ENCODE measurements at places on chromosomes 5 and 9.

GRCh38 chr9:113568571-113569321 is 105.2 kb downstream of the RGS3 start:
- no peak for DNase-seq

DNA sequence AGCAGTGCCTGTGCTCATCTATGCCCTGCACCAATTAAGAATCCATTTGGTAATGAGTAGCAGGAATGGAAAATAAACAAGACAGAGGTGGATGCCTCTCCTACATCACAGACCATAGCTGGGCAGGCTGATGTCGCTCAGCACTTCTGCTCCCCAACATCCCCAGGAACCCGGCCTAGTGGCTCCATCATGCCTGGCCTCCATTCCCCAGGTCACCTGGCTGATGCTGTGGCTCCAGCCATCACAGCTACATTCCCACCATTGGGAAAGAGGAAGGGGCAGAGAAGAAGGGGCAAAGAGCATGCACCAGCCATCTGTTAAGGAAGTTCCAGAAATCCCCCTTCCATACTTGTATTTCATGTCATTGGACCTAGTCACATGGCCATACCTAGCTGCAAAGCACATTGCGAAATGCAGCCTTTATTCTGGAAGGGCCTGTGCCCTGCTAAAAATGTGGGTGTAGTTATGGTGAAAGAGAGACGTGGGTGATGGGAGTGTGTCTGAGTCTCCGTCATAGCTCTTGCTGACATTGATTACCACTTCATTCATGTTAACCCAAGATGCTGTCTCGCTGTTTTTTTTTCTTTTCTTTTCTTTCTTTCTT is 86.1 kb upstream of the ADAMTS2 start:
- no peak for DNase-seq

DNA sequence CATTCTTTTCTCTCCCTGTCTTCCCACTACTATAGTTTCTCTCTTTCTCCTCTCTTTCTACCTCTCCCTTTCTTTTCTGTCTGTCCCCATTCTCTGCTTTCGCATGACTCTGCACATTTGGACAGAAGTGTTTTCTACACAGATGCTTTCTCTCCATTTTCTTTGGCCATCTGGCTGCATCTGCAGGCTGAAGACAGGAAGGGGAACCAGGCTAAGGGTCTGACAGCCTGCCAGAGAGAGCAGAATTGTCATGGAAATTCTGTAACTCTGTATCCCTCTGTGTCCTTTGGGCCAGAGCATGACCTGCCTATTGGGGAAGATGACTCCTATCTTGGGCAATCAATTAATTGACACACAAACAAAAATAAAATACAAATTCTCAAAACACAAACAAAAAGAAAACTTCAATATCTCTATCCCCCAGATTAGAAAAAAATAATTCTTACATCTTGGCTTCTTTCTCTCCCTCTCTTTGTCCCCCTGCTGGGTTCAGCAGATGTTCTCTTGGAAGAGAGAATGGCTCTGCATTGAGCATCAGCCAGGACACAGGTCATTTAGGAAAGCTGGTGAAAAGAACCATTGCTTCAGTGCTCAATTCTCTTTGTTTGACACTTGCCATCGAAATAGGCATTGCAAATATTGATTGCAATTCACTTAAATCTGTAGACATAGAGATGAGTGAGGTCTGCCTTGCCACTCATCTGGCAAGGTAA is 415.9 kb upstream of the KLF4 start:
- DNase-seq, result no peak

GRCh38 chr5:161261668-161262323 is 284.7 kb downstream of the GABRB2 start:
- DNase-seq, result no peak

GRCh38 chr9:79880626-79881025 is 308.9 kb downstream of the TLE4 start:
- no peak for DNase-seq

DNA sequence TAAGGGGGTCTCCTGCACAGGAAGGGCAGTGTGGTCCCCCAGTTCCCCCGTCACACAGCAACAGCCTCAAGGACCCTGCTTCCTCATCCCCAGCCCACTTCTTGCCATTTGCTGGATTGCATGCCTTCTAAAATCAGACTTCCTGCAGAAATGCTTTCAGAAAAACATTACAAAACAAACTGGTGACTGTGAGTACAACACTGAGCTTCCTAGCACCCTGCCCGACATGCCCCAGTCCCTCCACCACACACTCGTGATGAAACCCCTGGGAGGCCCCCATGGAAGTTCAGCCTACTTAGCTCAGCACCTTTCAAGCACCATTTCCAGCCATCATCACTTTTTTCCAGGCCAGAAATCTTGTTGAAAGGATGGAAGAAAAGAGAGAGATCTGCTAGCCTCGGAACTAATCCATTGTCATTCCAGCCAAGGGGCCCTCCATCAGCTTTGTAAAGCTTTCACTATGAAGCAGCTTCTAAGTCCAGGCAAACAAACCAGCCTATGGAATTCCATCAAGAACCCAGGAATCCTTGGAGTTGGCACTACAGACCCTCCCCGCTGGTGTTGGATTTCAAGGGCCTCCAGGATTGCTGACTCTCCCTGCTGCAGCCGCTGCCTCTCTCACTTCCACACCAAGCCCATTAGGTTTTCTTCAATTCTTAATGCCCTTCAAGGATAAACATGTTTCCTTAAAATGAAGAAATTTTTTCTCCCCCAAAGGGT is 114.6 kb downstream of the C5orf15 start:
- DNase-seq, result no peak

- no peak for DNase-seq
Measured at GRCh38 chr5:9951865-9952516, 297.7 kb downstream of the ATPSCKMT start.

DNA sequence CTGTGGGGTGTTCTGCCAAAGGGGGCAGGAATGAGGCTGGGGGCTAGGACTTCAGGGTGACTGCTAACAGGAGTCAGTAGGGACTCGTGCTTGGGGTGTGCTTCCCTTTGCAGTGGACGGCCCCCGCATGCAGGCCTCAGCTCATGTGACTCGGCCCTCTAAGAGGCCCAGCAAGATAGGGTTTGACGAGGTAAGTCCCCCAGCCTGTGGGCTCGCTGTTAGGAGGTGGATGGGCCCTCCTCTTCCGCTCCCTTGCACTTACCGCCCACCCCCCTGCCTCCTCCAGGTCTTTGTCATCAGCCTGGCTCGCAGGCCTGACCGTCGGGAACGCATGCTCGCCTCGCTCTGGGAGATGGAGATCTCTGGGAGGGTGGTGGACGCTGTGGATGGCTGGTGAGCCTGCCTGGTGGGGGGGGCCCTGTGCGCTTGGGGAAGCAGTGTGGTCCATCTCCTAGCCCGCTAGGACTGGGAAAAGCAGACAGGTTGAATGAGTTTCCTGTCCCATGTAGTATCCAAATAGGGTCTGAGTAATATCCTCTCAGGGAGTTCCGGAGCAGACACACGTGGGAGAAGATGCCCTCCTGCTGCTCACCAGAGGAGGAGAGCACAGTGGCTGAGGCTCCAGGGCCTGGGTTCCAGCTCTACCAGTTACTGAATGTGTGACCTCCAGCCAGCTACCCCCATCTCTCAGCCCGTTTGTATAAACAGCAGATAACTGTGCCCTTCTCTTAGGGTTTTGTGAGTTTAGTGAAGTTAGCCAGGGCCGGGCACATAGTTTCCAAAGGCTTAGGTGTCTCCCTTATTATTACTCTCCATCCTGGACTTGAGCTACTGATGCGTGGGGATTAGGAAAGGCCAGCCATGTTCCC is 8.2 kb downstream of the CERCAM start:
- no peak for DNase-seq

DNA sequence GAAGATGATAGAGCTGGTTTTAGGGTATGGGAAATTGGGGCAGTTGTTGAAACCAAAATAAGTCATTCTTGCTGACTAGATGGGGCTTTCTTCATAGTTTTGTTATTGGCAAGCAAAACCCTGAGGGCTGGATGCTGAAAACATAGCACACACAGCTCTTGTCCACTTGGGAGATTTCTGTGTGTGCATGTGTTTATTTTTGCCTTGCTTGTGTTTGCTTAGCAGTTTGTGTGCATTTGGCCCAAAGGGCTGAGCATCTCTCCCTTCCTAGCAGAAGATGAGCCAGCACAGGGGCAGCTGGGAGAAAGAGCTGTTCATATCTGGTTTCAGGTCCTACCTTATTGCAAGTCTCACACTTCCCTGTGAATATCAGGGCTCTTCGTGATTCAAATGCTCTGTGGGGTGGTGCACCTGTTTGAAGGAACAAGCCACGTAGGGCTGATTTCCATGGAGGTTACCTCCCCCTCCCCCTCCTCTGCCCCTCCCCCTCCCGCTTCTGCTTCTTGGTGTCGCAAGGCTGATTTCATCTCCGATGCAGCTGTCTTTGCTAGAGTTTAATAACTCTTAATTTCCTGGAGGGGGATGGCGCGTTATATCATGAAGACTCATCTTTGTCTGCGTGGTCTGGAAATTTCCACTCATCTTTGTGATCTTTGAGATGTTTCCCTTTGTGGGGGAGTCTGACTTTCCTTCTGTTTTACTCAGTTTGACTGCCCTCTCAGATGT is 296.5 kb downstream of the ARHGAP26 start:
- no peak for DNase-seq

DNA sequence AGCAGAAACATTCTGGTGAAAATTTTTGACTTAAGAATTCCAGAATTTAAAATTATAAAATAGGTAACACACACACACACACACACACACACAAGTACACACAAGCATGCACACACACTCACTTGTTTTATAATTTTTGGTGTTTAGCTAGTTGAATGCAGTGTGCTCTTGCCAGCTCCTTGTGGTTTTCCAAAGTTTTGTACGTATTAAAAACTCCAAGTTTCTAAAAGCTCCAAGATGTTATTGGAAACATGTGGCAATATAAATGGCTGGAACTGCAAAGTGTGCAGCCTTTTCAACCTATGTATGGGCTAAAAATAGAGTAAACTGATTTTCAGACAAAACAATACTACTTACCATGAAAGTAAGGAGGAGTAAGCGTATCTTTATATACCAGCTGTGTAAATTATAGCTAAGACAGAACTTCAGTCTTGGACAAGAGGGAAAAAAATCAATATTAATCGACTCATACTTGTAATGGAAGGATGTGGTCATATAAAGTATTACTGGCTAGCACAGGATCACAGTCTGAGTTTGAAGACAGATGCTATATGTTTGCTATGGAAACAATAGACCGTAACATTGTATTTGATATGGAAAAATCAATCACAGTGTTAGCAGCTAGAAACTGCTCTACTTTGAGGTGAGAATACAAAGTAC is 727.1 kb upstream of the GRAMD2B start:
- DNase-seq, result no peak

All from activated effector memory CD4-positive, alpha-beta T cell treated with anti-CD3 and anti-CD28 coated beads, Interleukin-2, amount 50 U/mL, for 16 hours (primary cell).